Kidney epithelial cell (primary cell): ENCODE measurements at places on chromosomes 16 and 17. TPM values are rescaled to one million over a fixed set of nuclear protein-coding genes. Genes with fewer than 3 reads are reported as not detected.

DNA sequence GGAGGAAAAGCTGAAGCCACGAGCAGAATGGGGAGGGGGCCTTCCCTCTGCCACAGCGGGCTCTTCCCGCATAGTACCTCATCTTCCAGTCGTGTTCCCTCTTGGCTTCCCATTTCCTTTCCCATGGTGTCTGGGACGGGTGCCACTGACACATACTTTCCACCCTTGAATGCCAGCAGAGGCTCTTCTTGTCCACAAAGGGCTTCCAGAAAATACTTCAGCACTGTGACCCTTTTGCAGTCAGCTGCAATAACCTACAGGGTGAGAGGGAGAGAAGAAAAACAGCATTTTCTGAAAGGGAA is 30.7 kb downstream of the HIC1 start:
- no peak for DNase-seq

GRCh38 chr17:66716236-66717026 is 118.5 kb upstream of the CACNG5 start:
- no peak for DNase-seq

DNA sequence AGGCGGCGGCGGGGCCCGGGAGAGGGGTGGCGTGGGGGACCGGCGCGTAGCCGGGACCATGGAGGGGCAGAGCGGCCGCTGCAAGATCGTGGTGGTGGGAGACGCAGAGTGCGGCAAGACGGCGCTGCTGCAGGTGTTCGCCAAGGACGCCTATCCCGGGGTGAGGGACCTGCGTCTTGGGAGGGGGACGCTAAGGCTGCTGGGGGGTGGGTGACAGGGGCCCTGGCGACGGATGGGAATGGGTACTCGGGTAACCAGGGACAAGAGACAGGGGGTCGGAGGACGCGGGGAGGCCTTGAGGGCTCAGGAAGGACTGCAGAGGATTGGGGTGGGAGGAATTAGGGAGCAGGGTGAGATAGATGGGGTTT is 243 bp downstream of the RND2 start:
- no peak for DNase-seq

DNA sequence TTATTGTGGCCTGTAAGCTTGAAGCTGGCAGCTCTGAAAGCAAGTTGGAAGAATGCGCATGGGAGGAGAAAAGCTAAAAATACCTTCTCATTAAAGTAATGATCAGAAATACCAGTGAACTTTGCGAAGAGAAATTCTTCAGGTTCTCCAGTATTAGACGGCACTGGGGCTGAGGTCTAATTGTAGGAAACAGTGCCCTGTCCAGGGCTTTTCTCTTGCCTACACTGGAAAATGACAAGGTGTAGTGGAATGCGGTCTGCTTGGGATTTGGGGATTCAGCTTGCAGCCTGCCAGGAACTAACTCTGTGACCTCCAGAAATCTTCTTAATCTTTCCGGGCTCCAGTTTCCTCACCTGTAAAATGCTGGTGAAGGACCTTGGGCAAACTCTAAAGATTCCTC is 53.3 kb upstream of the KCNJ16 start:
- DNase-seq: no peak

- no peak for DNase-seq
Measured at GRCh38 chr16:51242296-51242994, 91.4 kb upstream of the SALL1 start.

AHSP gene
- not detected in 2 replicates for total RNA-seq

PIGW gene
- 9.0 and 12.6 TPM in 2 replicates for total RNA-seq
